SIG-M5 (cell line): ENCODE measurements at places on chromosomes 4 and X.

DNA sequence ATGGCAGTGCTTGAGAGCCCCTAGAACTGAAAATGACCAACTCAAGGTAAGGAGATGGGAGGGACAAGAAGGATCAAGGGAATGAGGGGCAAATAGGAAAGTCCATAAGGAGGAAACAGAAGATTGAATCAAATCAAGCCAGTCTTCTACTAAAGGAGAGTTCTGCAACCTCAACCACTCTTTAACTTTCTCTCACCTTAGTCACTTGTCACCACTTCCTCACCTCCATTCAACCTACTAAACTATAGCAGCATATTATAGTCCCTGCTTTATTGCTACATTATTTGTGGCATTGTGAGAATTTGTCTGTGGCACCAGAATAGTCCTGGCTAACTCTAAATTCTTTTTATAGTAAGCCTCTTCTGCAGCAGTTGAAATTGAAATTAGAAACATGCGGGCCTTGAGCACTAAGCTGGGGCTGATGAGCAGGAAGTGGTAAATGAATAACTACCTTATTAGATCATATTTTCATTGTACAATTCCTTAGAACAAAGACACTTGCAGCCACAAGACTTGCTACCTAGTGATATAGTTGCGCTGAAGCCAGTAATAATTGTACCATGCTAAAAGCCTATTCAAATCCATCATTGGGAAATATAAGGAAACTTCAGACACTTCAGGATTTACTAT is 336.9 kb downstream of the ZNF674 start:
- DNase-seq, result no peak

GRCh38 chrX:118520216-118521206 is 24.9 kb downstream of the DOCK11 start:
- DNase-seq, result no peak

- DNase-seq, result no peak
Observed at GRCh38 chr4:4395849-4396627, 9.1 kb downstream of the NSG1 start.

GRCh38 chr4:140372751-140373327 is 607 bp upstream of the SCOC start:
- DNase-seq, result peak; percentile 0

GRCh38 chr4:110452546-110452945 is 23.4 kb upstream of the ENPEP start:
- DNase-seq, result no peak

DNA sequence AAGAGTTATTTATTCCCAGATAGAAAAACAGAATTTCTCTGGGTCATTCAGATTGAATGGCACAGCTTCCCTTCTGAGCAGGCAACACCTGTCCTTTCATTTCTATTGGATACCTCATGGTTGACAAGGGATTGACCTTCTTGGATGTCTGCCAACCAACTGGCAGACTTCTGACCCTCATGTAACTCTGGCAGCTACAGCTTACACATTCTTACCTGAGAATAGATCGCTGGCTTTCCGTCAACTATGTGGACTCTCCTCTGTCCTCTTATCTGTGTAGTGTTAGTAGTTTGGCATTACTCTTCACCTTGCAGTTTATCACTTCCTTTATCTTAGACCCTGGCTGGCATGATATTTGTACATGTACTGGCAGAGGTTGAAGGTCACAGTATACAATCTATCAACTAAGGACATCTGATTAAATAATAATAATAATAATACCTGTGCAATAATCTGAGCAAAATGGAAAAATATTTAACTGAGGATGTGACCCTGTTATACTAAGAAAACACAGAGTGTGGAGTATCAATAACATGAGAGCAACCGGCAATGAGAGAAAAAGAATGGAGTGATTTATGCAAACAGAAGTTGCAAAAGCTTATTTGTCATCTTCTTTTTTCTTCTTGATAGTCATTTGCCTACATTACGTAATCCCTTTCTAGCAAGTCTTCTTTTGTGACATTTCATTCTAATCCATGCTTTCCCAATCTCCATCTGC is 1118.2 kb downstream of the ARAP2 start:
- DNase-seq, result no peak

GRCh38 chr4:182904211-182904761 is 12.9 kb downstream of the DCTD start:
- no peak for DNase-seq

- no peak for DNase-seq
Observed at GRCh38 chr4:6379767-6380745, 92.4 kb downstream of the PPP2R2C start.

DNA sequence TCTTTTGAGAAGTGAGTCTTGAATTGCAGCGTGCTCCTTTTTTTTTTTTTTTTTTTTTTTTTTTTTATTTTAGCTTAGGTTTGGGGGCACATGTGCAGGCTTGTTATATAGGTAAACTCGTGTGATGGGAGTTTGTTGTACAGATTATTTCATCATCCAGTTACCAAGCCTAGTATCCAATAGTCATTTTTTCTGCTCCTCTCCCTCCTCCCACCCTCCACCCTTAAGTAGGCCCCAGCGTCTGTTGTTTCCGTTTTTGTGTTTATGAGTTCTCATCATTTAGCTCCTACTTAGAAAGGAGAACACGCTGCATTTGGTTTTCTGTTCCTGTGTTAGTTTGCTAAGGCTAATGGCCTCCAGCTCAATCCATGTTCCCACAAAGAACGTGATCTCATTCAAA is 81.3 kb upstream of the TSPAN5 start:
- no peak for DNase-seq

DNA sequence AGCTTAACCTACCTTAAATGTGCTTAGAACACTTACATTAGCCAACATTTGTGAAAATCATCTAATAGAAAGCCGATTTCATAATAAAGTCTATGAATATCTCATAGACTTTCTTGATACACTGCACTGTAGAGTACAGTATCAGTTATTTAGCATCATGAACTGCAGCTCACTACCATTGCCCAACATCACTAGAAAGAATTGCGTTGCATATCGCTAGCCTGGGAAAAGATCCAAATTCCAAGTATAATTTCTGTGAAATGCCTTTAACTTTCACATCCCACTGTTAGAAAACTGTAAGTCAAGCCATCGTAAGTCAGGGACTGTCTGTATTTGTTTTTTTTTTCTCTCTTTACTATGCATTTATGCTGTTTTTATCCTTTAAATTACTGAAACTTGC is 918.6 kb upstream of the PABPC4L start:
- no peak for DNase-seq

- DNase-seq, result no peak
Observed at GRCh38 chr4:6753103-6753560, 29.4 kb upstream of the KIAA0232 start.

- no peak for DNase-seq
Observed at GRCh38 chrX:1673337-1673736, 58.5 kb downstream of the ASMT start.

DNA sequence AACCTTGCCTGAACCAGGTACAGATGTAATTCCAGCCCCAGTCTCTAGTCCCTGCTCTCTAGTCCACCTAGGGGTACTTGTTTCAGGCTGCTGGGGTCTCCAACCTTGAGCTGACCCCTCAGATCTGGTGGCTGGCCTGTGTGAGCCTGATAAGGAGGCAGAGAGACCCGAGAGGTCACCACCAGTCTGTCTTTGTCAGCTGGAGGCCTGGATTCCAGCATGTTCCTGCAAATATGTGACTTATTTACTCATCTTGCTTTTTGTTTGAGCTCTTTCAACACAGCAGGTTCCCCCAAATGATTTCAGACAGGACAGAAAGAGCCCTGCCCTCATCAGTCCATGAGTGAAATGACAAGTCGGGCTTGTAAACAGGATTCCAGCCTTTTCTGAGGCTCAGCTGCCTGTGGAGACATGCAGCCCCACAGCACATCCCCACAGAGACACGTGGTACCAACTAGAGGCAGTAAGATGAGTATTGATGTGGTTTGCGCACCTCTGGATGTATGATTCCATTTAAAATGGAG is 37.5 kb upstream of the STK26 start:
- DNase-seq, result no peak
